ENCODE measurements at places on chromosomes 6 and 20.

GRCh38 chr20:1870792-1871550, 24.2 kb upstream of the SIRPA start:
- no peak for DNase-seq

- DNase-seq, result no peak
Observed at GRCh38 chr6:18260448-18261106, 3.8 kb downstream of the DEK start.

DNA sequence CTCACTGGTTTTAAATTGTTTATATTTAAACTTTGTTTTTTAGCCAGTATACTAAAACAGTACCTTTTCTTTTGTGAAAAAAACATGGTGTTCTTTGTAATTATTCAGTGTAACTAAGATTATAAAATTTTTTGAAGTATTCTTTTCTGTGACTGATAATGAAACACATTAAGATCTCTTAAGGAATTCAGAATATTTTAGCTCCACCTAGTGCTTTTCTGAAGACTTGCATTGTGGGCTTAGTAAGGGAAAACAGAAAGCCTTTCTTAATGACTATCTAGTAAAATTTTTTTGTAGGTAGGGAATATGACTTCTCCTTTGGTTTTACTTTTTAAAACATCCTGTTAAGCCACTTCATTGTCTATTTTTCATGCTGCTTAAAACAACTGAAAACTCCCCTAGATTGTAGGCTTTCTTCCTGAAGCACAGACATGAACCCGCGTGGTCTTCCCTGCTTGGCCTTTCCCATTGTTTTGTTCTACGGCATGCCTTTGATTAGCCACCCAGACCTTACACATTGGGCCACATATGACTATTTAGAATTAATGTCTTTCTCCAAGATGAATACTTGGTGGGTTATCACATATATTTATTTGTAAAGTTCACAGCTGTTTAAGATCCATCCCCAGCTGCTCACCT, 72.1 kb downstream of the AFDN start:
- DNase-seq, result peak; percentile 58

DNA sequence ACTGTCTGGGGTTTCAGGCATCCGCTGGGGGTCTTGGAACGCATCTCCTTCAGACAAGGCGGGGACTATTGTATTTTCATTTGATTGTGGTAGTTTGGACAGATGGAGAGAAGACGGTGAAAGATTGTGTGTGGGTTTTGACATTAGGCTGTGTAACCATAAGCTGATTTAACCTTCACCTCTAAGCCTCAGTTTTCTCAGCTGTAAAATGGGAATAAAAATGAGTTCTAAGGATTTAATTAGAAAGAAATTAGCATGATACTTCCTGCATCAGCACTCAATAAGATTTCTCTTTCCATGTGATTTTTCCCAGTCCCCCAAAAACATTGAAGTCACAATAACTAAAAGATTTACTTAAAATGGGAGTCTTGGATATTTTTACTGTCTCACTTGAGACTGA, 78.1 kb downstream of the CBFA2T2 start:
- no peak for DNase-seq

DNA sequence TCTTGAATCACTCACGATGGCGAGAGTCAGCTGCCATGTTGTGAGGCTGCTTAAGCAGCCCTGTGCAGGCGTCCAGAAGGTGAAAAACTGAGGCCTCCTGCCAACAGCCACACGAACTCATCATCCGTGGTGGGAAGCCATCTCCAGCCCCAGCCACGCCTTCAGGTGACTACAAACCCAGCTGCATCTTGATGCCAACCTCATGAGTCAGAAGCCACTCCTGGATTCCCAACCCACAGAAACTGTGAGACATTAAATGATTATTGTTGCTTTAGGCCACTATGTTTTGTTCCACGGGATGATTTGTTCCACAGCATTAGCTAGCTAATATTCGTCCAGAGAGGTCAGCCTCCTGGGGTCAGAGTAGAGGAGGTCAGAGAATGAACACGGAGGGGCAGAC, 80.5 kb downstream of the SNX5 start:
- no peak for DNase-seq

DNA sequence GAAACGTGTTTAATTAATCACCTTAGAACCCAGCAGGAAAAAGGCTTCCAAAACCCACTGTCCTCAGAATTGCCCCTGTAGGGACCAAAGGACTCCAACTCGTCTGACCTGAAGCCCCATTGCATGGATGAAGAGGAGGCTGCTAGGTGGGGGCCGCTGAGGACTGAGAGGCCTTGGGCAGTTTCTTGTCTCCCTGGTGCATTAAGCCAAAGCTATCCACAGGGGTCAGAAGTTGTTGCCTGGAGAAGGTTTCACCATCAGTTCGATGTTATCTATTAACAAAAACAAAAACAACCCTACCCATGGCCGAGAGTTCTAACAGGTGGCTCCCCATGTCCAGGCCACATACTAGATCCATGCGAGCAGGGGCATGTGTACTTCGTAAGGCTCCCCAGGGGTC, 120.9 kb upstream of the CD93 start:
- no peak for DNase-seq

- DNase-seq, result no peak
Observed at GRCh38 chr6:12084681-12085080, 72.6 kb downstream of the HIVEP1 start.

DNA sequence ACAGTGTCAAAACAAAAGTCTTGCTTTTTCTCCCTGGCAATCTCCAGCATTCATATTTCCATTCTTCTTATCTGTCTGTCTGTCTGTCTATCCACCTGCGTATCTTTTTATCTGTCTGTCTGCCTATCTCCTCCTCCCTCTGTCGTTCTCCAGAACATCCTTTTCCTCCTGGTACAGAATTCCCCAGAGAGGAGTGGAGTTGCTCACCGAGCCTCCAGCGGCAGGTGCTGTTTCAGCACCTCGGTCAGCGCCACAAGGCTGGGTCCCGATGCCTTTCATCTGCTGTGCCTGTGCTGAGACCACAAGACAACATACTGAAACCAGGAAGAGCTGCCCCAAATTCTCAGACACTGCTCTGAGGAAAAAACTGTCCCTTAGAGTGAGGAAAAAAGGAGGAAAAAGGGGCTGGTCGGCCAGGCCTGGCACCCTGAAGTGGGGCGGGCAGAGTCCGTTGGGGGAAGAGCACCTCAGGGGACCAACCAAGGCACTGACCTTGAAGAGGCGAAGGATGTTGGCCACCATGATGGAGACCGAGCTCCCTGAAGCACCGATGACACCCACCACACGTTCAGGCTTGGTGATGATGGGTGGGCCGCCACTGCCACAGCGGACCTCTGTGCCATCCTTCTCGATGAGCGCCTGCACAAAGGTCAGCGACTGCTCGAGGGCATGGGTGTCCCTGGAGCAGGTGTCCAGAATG, 13.3 kb downstream of the GRM4 start:
- DNase-seq, result peak; percentile 85

DNA sequence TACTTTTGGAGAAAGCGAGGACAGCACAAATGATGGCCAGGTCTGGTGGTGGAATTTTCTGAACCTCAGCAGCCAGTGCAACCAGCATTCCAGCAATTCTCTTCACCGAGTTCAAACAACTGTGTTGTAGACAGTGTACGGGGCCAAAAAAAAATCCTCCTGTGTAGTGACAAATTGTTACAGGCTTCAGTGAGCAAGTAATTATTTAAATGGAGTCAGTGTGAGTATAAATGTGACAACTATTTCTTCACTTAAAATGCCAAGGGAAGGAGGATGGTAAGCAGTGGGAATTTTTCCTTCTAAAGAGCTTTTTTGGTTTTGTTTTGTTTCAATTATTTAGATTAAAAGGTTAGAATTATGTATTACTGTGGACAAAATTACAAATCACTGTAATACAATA, 154.1 kb downstream of the TMEM242 start:
- DNase-seq, result no peak

- DNase-seq, result no peak
Observed at GRCh38 chr20:38726804-38727606, 2.7 kb downstream of the SLC32A1 start.

- DNase-seq, result no peak
Observed at GRCh38 chr6:65448866-65449265, 258.2 kb downstream of the EYS start.

GRCh38 chr6:110068592-110068967, 90.5 kb downstream of the GPR6 start:
- DNase-seq, result no peak

GRCh38 chr20:41169162-41169690, 31.9 kb downstream of the PLCG1 start:
- no peak for DNase-seq

DNA sequence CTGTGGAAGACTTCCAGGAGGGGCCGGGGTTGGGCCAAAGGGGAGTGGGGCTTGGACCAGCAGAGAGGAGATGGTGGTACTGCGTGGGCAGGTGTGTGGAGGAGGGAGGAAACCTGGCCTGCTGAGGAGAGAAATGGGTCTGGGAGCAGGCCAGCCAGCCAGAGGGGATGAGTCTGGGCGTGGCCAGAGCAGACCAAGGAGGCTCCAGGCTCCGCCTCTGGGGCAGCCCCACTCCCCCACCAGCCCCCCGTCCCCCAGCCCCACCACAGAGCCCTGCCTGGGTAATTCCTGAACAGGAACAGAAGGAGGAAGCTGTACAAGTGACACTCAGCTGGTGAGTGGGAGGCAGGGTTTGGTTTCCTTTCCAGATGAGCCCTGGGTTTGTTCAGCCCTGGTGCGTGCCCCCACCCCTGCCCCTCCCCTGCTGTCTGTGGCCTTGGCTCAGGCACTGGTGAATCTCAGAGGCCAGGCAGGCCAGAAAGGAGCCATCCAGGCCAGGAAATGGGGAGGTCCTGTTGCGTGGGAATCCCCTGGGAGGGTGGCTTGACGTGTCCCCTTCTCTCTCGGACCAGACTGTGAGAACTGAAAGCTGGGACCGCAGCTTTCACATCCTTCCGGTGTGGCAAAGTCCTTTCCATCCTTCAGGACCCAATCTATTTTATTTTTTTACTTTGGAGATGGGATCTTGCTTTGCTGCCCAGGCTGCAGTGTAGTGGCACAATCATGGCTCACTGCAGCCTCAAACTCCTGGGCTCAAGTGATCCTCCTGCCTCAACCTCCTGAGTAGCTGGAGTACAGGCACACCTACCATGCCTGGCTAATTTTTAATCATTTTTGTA, 9.4 kb upstream of the SRC start:
- no peak for DNase-seq

DNA sequence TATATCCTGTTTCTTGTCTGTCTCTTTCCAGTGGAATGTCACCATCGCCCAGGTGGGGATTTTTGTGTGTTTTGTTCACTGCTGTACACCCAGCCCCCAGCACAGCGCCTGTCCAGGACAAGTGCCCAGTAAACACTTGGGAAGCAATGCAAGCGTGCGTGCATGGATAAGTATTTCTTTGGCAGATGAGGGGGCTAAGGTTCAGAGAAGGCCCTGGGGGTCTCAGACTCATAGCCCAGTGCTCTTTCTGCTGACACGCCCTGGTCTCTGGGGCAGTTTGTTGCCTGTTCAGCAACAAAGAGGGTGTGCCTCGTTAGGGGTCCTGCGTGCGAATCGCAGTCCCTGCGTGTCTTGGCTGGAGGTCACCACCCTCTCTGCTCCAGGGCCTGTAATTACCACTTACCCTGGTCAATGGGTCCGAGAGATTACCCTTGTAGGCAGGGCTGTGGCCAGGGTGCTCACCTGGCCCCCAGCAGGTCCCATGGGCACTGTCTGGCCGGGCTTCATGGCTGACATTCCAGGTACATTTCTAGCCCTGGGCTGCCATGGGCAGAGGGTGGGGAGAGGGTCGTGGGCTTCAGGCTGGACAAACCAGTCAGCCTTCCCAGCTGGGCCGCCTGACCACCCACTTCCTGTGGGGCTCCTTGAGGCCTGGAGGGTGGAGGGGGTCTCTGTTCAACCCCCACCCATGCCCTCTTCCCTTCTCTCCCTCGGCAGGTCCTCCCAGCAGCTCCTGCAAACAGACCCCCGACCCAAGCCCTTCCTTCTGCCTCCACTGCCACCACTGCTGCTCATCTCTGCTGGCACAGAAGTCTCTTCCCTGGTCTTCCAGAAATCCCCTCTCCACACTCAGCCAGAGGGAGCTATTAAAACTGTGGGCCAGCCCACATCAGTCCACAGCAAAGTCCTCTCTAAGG, 87.1 kb downstream of the CEBPB start:
- no peak for DNase-seq

GRCh38 chr20:38269040-38269439, 8.5 kb upstream of the KIAA1755 start:
- DNase-seq, result no peak

GRCh38 chr6:149334201-149334600, 16.7 kb downstream of the TAB2 start:
- DNase-seq, result no peak

- no peak for DNase-seq
Observed at GRCh38 chr20:2528671-2529271, 7.6 kb upstream of the TMC2 start.

DNA sequence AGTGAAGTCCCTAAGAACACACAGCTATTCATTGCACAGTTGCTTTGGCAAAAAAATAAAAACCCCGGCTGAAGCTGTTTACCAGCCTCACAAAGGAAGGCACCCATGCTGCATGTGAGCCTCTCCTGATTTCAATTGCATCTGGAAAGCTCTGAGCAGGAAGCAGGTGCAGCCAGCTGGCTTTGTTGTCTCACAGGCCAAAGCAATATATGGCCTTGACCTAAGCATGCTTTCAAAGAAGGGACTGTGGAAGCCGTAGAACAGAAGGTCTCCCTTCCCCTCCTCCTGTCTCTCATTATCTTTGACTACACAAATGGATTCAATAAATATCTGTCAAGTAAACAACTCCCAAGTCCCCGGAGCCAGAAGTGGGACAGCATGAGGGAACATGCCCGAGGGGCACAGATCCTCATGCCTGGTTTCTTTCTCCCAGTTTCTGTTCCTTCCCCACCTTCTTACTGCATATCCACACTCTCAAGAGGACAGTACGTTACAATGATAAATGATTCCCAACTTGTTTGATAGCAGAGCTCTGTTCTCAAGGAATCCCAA, 57.2 kb upstream of the PCSK2 start:
- DNase-seq, result no peak

DNA sequence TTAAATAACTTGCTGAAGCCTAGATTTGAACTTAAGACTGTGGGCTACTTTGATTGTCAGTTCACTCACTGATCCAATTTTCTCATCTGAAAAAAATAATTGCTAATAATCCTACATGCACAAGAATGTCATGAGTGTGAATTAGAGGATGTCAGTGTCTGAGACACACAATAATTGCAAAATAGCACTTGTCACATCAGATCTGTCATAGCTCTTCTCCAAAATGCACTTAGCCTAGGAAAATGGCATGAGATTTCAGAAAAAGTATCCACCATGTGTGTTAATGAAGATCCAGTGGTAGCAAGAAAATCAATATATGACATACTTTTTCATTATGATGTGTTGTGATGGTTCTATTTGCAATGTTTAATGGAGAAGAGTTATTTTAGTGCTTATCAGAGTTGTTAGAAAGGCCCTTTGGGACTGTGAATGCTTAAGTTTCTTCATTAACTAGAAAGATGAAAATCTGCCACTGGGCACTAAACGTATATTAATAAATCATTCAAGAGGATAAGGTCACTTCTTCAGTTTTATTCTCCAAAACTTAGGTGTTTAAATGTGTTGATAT, 786.2 kb downstream of the C6orf118 start:
- no peak for DNase-seq

GRCh38 chr6:151001387-151002056, 136.0 kb downstream of the MTHFD1L start:
- DNase-seq, result no peak

GRCh38 chr6:112979830-112980229, 632.7 kb downstream of the RFPL4B start:
- no peak for DNase-seq

GRCh38 chr6:135465307-135465706, 32.2 kb downstream of the AHI1 start:
- DNase-seq, result no peak

- DNase-seq, result no peak
Observed at GRCh38 chr6:131486608-131487007, 86.4 kb upstream of the ARG1 start.

- no peak for DNase-seq
Observed at GRCh38 chr6:45478240-45478639, 100.5 kb upstream of the SUPT3H start.
